ENCODE measurements at places on chromosomes 16 and 17. TPM values are rescaled to one million over a fixed set of nuclear protein-coding genes. Genes with fewer than 3 reads are reported as not detected.

DNA sequence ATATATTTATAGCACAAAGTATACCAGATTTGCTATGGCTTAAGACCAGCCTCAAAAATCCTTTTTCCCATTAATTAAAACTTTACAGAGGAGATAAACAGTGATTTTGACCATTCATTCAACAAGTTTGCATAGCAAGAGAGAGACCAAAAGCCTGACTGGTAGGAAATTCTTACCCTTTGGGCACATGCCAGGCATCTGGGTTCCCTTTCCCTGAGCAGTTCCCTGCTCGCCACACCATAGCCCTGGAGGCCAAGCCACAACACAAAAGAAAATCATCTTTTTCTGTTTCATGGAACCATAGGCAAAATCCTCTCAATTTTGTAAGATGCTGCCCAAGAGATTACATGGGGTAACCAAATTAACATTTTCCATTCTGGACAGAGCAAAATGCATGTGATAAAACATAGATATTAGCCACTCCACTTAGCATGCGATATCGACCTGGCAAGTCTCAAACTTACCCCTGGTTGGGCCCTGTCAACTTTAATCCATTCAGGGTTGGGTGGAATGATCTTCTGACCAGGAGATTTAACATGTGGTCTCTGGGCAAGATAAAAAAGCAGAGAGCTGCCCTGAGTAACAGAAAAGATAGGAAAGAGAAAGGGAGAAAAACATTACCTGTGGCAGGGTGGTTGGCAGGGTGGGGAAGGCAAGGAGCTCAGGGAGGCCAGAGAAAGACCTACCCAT, 57.6 kb upstream of the B4GALNT2 start:
- no peak for DNase-seq

DNA sequence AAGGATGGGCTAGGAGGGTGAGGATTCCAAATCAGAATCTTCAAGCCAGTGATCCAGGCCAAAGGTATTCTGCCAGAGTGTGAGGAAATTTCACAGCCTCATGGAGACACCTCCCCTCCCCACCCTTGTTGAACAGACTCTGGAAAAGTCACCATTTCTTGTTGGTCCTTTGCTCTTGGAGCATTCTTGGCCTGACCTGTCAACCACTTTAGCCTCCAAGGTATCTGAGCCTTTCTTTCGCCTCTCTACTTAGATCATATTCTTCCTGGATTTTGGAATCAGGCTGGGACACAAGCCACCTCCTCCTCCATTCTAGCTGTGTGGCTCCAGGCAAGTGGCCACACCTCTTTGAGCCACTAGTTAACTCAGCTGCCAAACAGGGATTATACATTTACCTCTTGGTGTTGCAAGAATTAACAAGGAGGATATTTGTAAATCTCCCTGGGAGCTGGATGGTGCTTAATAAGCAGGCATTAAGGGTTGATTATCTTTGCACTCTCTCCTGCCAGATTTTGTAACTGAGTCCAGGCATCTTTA, 193.5 kb downstream of the WWOX start:
- DNase-seq = no peak

GRCh38 chr16:67928561-67929364, 2.9 kb downstream of the CTRL start:
- DNase-seq = peak; percentile 77

- peak; percentile 57 for DNase-seq
These were observed 1.0 kb downstream of the TELO2 start for GRCh38 chr16:1494129-1494640.

DNA sequence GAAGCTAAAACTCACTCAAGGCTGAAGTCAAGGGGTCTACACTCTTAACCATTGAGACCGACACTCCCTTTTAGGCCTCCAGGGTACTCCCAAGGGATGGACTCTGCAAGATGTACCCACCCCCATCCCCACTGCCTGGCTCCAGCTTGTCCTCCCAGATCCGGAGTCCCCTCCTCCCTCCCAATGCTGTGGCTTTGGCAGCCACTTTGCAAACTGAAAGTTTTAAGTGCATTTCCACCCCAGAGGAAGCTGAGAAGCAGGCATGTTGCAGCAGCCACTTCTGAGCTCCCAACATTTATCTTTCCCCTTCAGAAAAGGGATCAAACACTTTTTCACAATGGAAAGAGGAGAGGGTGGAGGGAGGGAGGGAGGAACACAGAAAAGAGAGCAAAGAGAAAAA, 115.2 kb downstream of the COPRS start:
- DNase-seq = no peak

MYH1 gene
- not detected for total RNA-seq

TEDC2 gene
- 39.0 TPM for total RNA-seq

All from natural killer cell treated with Interleukin-12 subunit alpha and Interleukin-12 subunit beta and Interleukin-15 and Interleukin-18, amount 100 ng/mL, for 72 hours (primary cell).